Amniotic stem cell (primary cell): ENCODE measurements at places on chromosomes 11 and 22.

DNA sequence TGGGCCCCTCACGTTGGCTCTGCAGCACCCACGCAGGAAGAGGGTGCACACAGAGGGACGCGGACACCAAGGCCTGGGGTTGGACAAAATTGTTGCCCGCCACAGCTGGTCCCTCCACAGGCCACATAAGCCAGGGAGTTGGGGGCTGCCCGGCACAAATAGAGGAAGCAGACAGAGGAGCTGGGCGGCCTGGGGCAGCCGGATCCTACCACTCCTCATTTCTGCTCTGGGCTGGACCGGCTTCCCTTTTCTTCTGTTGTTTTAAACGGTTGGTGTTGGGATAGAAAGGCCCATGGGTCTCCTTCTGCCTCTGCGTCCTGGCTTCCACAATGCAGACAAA is 36.4 kb upstream of the LINC01488 start:
- no peak for DNase-seq

DNA sequence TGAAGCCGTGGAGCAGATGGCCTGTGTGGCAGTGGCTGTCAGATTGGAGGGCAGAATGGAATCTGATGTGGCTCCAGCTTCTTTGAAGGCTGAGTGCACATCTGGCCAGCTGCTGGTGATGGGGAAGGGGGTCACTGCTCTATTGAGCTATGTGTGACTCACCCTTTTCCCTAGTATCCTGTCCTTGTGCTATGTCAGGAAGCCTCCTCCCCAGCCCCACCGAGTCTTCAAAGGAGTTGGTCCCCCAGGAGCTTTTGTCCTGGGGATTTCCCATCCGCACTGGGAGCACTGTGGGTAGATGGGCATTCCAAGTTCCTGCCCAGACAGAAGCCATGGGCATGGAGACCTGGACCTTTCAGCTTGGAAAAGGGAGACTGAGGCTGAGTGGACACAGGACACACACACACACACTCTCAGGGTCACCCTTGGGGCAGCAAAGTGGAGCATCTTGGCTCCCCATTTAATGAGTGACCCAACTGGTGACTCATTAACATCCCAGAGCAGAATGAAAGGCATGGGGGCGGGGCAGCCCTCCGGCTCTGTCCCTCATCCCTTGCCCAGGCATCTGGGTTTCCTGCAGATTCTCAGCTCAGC is 3.3 kb downstream of the SERPINH1 start:
- peak; percentile 37 for DNase-seq

GRCh38 chr11:103970701-103971249 is 65.7 kb upstream of the DDI1 start:
- DNase-seq: no peak

DNA sequence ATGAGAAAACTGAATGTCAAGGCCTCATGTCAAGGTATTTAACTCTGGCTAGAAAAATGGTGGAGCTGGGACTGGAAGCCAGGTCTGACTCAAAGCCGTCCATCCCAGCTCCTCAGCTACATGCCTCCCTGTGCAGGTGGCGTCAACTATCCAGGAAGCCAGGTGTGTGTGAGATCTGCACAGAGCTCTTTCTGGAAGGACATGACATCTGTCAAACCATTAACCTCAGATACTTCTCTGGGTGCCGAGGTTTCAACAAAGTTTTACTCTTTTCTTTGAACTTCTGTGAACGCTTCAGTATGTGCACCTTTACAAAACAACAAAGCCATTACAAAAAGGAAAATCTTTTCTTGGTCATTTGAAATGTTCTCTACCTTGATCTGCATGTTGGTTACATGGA is 7.0 kb upstream of the CASTOR1 start:
- no peak for DNase-seq

- DNase-seq: peak; percentile 75
Observed at GRCh38 chr22:41401781-41402648, 20.3 kb downstream of the TEF start.

DNA sequence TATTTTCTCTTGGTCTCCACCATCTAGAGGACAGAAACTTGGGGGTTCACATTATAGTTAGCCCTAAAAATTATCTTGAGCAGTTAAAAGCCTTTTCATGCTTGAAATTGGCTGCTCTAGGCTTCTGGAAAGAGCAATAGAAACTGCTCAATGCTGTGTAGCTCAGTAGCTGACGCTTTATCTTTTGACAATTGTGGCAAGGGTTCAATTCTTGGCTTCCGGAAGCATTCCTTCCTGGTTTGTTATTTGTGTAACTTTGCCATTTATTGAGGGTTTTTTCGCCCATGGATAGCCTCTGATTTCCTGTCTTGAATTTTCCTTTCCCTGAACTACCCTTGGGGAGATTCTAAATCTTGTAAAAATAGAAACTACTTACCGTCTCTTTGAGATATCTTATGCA is 10.3 kb upstream of the OR56A1 start:
- no peak for DNase-seq

GRCh38 chr11:33168709-33169200 is 7.5 kb upstream of the CSTF3 start:
- DNase-seq: no peak

- DNase-seq: no peak
Observed at GRCh38 chr22:28867191-28867590, 16.2 kb upstream of the ZNRF3 start.
